AML-193 (cell line): ENCODE measurements at places on chromosomes 1 and 21.

DNA sequence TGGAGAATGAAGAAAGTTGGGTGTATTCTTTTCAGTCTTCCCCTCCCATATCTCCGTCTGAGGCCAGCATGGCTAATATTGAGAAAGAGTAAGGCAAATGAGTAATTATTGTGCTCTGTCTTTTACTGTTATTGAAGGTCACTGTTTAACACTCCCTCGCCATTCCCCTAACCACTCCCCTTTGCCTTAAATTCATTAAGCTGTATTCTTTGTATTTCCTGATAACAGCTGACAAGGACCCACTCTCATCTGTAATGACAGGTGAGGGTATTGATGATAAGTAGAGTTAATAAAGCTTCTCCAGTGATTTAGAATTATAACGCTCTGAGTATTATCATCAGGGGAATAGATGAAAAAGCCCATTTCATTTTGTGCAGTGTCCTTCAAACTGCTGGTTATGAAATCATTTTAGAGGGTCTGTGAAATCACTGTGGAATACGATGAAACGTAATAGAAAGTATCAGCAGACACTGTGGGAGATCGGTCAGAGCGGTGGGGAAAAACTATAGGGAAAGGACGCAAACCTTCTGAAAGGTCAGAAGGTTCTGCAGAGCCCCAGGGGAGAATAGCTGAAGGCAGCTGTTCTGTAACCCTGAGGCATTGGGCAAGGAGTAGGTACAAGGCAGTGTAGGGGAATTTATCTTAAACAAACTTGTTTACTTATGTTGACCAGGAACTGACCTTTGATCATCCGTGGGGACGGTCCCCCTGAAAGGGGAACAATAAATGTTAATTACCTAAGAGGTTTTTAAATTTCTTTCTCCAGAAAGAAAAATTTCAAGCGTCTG is 46.3 kb upstream of the CACYBP start:
- no peak for DNase-seq

DNA sequence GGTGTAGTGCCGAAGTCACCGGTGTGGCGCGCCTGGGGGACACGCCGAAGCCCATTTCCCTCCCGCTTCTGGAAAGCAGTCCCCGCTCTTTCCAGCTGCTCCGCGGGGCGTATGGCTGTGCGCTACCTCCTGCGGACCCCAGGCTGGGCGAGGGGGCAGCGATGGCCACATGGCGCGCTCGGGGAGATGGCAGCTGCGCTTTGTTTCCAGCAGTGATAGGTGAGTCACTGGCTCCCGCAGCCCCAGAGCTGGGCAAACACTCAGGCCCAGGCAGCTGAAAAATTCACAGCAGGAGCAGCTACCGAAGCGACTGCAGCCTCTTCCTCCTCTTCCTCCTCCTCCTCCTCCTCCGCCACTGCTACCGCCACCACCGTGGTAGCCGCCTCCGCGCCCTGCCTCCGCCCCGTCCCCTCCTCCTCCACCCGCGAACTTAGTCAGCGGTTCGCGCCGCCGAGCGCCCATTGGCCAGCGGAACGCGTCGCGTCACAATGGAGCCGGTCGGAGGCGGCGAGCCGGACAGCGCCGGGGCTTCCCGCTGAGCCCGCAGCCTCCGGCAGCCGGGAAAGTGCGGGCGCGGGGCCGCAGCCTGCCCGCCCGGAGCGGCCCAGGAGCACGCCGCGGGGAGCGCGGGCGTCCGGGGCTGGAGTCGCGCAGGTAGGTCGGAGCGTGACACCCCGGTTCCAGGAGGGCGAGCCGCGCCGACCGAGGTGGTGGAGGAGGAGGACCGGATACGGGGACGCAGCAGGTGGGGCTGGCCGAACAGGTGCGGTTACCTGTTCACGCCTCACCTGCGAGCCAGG is at the start of gene LRRC8B:
TSS of gene LRRC8B (plus strand) at position 461 of the 800 bp plus-strand sequence. CDS start 57,822 bp downstream, outside the sequence.
- peak; percentile 81 for DNase-seq

- DNase-seq = no peak
Measured at GRCh38 chr1:16717336-16718098, 22.8 kb upstream of the RNU1-4 start.

DNA sequence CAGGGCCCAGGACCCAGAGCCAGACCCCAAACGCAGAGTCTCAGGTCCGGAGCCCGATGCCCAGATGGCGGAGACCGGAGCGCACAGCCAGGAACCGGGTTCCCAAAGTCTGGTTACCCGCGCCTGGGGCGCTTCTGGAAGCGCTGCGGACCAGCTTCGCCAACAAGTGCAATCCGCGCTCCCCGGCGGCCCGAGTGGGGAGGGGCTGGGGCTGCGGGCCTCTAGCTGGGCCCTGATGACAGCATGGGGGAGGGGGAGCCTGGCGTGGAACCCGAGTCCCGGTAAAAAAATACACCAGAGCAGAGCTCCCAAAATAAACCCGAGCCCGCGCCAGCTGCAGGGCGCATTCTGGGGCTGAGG is 494 bp downstream of the NT5C1A start:
- no peak for DNase-seq

- no peak for DNase-seq
Measured at GRCh38 chr1:203185585-203185984, 919 bp downstream of the CHI3L1 start.

DNA sequence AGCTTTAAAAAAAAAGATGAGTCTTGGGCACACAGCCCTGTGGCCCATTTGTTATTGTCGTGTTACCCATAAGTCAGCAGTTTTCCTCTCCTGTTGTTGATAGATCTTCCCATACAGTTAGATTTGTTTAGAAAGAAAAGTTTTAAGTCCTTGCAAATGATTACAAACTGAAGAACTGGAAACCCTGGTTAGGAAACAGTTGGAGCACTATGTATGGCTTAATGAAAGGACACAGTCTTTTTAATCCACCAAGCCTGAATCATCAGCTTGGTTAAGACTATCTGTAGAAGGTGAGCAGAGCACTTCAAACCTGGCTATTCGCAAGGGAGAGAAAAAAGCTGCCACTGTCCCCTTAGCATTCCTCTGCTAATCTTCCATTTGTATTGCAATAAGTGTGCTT is 241.0 kb downstream of the DISC1 start:
- no peak for DNase-seq

DNA sequence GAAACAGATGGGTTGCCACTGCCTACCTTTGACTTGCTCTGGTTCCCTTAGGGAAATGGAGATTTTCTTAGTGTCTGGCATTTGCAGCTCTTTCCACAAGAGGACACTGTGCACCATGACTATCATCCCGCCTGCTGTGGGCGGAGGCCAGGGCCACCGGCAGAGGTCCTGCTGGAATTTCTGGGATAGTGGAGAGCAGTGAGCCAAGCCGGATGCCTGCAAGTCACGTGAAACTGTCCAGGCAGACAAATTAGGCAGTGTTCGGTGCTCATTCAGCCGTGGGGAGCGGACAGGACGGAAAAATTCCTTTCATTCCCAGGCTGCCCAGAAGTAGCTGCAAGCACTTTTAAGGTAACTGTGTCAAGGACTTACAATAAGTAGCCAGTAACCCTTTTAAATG is 43.4 kb downstream of the IGSF5 start:
- no peak for DNase-seq

GRCh38 chr1:229675396-229675795 is 49.3 kb downstream of the URB2 start:
- DNase-seq = no peak

GRCh38 chr1:156435545-156436140 is 64.9 kb downstream of the MEF2D start:
- no peak for DNase-seq

- DNase-seq = no peak
Measured at GRCh38 chr1:218887141-218887925, 286.3 kb upstream of the LYPLAL1 start.

DNA sequence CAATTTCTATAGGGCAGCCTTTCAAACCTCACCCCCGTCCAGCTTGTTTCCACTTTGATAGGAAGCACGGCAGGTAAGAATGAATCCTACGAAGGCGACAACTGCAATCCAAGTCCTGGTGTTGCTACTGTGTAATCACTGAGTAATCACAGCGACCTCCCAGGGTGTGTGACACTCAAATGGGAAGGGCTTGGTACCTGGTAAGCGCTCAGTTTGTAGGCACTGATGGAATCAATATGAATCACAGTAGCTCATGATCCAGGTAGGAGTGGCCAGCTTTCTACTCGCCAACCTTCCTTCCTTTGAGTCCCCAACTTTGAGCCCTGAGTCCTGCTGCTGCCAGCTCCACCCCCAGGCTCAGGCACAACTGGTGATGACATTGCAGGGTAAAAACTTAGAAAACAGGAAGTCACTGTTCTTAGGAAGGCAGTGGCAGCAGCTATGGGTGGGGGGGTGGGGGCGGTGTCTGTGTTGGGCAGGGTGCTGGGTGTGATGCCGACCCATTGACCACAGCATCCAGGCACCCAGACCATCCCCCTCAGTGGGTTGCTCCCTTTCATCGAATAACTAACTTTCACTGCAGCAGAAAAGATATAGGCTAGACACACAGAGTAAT is 70.7 kb downstream of the CD247 start:
- peak; percentile 70 for DNase-seq

GRCh38 chr1:63316984-63317816 is 5.2 kb upstream of the FOXD3 start:
- peak; percentile 42 for DNase-seq

DNA sequence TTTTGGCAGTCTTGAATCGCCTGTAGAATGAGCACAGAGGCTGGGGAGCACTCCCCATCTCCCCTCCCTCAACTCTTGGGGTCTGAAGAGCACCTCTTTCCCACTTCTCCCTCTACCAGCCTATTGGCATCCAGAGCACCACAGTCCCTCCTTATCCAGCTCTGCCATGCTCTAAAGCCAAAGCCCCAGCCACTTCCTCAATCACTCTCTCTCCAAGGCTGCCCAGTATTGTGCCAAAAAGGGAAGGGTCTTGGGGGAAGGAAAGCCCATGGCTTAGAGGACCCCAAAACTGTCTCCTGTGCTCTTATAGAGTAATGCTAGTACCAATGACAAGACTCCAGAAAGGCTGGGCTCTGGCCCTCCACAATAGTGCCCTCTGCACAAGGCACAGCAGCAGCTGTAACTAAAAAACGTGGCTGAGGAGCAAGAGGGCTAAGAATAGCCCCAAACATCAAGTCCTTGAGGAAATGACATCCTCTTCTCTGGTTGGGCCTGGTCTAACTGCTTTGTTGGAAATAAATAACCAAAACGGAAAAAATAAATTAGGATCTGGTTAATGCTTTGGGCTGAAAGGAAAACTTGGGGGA is 28.4 kb downstream of the SLC27A3 start:
- no peak for DNase-seq

DNA sequence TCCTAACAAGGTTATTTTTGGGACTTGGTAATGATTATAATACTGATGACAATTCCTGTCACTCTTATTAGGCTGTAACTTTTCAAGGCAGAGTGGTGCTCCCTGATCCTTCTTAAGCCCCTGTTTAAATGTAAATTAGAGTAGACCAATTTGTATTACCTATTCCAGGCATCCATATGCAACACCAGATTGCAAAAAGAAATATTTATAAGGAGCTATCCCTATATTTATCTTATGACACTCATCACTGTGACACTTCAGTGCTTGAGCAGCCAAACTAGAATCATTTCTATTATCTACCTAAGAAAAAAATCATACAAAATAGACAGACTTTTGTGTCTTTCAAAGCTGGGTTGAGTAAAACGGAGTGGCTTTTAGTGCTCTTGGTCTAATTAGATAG is 462.7 kb downstream of the ADGRL2 start:
- DNase-seq = no peak

GRCh38 chr1:94245747-94246438 is 8.5 kb upstream of the ARHGAP29 start:
- DNase-seq = no peak

DNA sequence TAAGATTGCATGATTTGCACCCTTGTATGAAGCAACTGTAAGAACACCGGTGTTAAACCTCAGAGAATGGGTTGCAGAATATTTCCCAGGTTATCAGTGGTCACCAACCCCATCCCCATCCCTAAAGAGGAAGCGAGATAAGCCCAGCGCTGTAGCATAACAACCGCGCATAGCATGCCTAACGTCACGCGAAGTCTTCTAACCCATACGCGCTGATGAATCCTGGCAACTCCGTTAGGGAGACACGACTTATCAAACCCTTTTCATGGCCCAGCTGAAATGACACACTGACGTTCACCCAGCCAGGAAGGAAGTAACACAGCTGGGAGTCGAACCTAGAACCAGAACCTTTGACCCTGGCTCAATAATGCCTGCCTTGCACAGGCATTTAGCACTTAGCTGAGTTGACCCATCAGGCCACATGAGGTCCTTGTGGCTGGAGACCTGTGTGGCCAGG is 24.2 kb downstream of the TMEM51 start:
- no peak for DNase-seq

DNA sequence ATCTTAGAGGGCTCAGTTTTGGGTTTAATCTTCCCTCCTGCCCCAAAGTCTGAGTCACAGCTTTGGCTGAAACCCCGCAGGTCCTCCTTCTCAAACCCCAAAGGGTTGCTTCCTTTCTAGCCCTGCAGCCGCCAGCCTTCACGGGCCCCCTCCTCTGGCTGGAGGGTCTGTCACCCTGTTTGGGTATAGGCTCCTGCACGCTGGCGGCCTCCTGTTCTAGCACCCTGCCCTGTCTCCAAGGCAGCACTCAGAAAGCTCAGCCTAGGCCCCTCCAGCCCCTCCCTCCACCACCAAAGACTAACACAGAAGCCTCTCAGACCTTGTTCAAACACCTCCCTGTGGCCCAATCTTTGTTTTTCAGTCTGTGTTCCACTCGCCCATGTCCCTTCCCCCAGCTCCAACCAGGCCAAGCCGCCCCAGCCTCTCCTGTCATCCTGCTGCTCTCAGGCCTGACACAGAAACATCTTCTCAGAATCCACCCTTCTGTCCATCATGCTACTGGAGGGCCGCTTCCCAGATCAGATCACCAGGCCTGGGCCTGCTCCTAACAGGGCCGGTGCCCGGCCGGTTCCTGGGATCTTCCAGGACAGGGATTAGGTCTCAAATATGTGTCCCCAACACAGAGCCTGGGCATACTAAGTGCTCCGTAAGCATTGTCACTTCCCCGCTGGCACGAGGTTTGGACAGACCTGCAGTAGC is 35.6 kb downstream of the HTR6 start:
- DNase-seq = no peak

GRCh38 chr1:169361281-169361680 is 6.3 kb downstream of the NME7 start:
- DNase-seq = no peak

DNA sequence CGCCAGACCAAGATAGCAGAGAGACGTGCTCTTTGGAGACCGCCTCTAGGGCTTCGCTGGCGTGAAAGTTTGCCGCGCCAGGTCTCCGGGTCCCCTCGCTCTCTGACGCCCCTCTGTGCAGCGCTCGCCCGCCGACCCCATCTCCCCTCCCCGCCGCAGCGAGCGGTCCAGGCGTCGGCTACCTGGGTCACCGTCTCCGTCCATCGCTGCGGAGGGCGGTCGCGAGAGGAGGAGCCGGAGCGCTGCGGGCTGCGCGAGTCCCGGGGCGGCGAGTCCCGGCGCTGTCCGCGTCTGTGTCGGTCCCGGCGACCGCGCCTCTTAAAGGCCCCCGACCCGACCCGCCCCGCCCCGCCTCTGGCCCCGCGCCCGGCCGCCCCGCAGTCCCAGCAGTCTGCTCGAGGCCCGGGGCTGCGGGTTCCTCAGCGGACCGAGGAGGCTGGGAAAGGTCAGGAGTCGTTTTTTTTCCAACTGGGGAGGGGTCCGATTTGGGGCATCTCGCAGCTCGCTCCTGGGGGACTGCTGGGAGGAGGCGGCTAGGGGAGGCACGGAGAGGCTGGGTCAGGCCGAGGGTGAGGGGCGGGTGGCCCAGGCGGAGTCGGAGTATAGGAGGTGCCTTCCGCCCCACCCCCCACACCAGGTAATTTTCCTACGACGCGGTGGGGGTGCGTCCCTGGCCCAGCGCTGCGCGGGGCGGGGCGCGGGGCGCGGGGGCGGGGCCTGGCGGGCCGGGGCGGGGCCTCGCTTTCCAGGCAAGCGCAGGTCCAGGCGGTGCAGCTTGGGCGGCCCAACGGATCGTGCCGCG is at the start of the genes FBXO2 and FBXO44:
TSS of gene FBXO2 (minus strand) at position 293 of the 802 bp plus-strand sequence. CDS start at position 204, 89 bp downstream.
TSS of gene FBXO44 (plus strand) at position 741 of the 802 bp plus-strand sequence. CDS start 959 bp downstream, outside the sequence.
- no peak for DNase-seq

- DNase-seq = peak; percentile 24
Measured at GRCh38 chr1:94025383-94026340, 95.3 kb downstream of the ABCA4 start.
